ENCODE measurements at places on chromosomes 5 and 9. TPM values are rescaled to one million over a fixed set of nuclear protein-coding genes. Genes with fewer than 3 reads are reported as not detected.

DNA sequence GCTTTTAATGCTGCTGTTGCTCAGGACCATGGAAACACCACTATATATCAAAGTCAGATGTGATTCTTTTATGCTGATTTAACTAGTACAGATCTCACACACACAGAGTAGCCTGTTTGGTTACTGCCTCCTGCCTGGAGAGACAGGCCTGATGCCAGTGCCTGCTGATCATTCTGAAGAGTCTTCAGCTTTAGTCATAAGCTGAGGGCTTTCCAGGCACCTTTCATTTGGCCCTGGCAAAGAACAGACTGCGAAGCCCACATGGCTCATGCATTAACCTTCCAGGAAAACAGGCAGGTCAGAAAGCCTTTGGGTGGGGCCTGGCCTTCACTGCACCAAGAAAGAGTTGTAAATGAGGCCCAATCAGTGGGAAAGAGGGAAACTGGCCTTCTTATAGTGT, 144.7 kb downstream of the SAXO1 start:
- H3K27ac ChIP-seq = no peak overlapping the region
- H3K36me3 ChIP-seq = no peaks in the 10 kb centered on the region
- H3K27me3 ChIP-seq = no peaks in the 10 kb centered on the region
- H3K4me1 ChIP-seq = no peaks in the 10 kb centered on the region
- H3K4me3 ChIP-seq = no peak overlapping the region

- H3K4me3 ChIP-seq = no peak overlapping the region
- no peak overlapping the region for H3K27ac ChIP-seq
- no peak for DNase-seq
- no peaks in the 10 kb centered on the region for H3K36me3 ChIP-seq
- H3K4me1 ChIP-seq = no peaks in the 10 kb centered on the region
- no peaks in the 10 kb centered on the region for H3K27me3 ChIP-seq
These were observed 198.4 kb downstream of the NSG2 start for GRCh38 chr5:174243904-174244303.

RNF180 gene
- polyA plus RNA-seq = 5.6 TPM

PCDHA5 gene
- 0.46 TPM for polyA plus RNA-seq

DNA sequence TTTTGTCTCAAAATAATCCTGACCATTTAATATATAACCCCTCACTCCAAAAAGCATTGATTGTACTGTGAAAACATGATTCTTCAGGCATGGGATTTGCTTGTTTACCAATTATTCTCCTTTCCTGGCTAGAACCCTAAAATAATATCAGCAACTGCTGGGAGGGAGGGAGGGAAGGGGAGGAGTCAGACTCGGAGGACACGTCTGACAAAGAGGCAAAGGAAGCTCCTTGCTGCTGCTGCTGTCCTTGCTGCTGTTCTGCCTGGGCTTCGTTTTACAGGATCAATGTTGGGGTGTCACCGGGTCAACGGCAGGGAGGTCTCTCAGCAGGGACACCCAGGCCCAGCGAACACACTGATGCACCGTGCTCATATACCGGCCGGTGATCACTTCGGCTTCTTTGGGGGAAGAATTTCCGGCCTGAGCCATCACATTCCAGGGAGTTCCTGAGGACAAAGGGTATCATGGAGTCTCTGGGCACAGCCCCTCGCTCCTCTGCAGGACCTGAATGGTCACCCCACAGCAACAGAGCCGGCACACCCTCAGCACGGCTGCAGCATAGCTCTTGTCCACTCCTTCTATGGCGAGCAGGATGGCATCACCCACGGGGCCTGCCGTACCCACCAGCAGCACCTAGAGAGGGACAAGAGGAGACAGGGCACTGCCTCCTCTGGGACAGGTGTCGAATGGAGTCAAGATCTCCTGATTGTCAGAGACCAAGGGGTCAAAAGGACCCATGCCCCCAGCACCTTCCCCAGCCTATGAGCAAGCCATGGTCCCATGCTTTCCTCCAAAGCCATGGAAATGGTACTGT, 27.9 kb downstream of the MED10 start:
- no peak for DNase-seq
- H3K27ac ChIP-seq = no peak overlapping the region
- no peaks in the 10 kb centered on the region for H3K36me3 ChIP-seq
- no peaks in the 10 kb centered on the region for H3K27me3 ChIP-seq
- no peaks in the 10 kb centered on the region for H3K4me1 ChIP-seq
- H3K4me3 ChIP-seq = no peak overlapping the region

- no peak overlapping the region for H3K27ac ChIP-seq
- H3K4me3 ChIP-seq = no peak overlapping the region
These were observed 56.4 kb upstream of the MYO10 start for GRCh38 chr5:16992444-16992843.

GMCL2 gene
- polyA plus RNA-seq = 0.01 TPM

PALM2AKAP2 gene
- polyA plus RNA-seq = 4.3 TPM

DNA sequence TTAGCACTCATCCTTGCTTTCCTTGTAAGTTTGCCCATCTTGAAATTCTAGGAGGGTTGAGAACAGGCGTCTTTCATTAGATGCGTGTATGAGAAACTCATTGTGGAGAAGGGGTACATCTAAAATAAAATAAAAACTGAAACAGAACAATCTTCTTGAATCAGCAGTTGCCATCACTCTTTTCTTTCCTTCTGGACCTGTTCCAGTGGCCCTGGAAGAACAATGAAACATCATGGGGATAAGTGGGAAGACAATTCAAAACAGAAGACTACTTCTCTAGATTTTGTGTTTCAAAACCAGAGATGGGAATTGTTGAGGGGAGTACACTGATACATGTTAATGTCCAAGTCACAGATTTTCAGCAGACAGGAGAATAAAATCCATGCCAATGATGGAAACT, 59.9 kb downstream of the SLC1A3 start:
- H3K27ac ChIP-seq = no peak overlapping the region
- H3K4me3 ChIP-seq = no peak overlapping the region
- no peaks in the 10 kb centered on the region for H3K27me3 ChIP-seq
- DNase-seq = no peak

LSM11 gene
- polyA plus RNA-seq = 8.6 TPM

DNA sequence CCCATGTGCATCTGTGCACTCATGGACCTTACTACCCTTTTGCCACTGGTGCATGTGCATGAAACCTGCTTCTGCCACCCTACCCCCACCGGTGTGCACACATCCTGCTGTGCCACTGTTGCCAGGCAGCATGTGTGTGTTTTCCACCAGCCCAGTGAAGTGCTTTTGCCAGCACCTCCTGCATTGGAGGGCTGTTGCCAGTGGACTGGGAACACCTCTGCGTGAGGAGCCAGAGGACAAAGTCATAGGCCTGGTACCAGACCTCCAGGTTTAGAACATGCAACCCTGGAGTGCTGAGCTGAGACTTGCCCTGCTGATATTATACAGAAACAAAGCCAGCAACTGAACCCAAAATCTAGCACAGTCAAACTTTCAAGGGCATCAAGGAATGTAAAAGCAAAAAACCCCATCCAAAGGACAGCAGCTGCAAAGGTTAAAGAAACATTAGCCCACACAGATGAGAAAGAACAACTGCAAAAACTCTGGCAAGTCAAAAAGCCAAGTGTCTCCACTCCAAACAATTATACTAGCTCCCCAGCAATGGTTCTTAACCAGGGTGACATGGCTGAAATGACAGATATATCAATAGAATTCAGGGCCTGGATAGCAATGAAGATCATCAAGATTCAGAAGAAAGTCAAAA, 70.6 kb upstream of the PTPN3 start:
- H3K36me3 ChIP-seq = no peaks in the 10 kb centered on the region
- H3K27ac ChIP-seq = no peak overlapping the region
- DNase-seq = no peak
- no peaks in the 10 kb centered on the region for H3K4me1 ChIP-seq
- no peak overlapping the region for H3K4me3 ChIP-seq

DNA sequence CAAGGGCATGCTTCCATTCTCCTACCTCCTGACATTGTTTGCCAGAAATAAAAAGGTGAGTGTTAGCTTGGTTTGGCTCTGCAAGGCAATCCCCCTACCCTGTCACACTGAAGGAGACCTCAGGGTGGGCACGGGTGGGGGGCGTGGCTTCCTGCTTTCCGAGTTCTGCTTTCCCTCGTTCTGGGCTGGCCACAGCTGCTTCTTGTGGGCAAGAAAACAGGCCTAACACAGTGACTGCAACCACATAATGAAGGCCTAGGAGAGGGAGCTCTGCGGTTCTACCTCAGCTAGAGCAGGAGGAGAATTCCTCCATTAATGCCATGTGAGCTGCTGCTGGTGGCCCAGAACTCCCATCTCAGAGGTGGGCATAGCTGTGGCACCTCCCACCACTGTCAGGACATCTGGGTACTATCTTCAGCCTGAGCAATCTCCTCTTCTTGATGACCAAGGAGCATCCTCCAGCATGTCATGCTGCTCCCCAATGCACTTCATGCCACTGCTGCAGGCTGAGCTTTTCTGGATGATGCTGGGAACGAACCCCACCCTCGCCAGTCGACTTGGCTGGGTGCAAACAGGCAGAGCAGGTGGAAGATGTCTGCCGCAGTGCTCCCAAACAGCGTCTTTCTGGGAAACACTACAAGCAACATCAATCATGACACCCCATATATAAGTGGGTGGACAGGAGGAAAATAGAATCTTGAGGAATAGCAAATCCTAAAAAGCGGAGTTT, 139.5 kb upstream of the RAPGEF1 start:
- no peak for DNase-seq
- H3K36me3 ChIP-seq = peaks cover 5% of the 10 kb centered on the region
- H3K4me3 ChIP-seq = no peak overlapping the region

DNA sequence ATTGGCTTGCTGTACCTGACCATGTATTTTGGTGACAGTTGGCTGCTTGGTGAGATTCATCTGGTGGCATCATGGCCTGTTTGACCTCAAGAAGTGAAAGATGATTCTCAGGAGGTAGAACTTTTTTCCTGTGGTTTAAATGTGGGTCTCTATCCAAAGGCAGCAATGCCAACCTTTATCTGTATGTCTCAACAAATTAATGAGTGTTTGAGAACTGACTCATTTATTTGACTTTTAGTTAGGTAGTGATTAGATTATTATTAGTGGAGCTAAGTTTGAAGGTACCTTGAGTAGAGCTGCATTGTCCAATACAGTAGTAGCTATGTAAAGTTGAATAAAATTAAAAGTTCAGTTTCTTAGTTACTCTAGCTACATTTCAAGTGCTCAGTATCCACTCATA, 48.2 kb downstream of the TLE4 start:
- H3K27ac ChIP-seq = no peak overlapping the region
- no peak overlapping the region for H3K4me3 ChIP-seq
- H3K4me1 ChIP-seq = peaks cover 7% of the 10 kb centered on the region
- peaks cover 3% of the 10 kb centered on the region for H3K36me3 ChIP-seq
- no peak for DNase-seq

- H3K27ac ChIP-seq = peak overlapping the region; percentile 76
- H3K36me3 ChIP-seq = no peaks in the 10 kb centered on the region
- peaks cover 25% of the 10 kb centered on the region for H3K27me3 ChIP-seq
- H3K4me1 ChIP-seq = peaks cover 20% of the 10 kb centered on the region
- H3K4me3 ChIP-seq = peak overlapping the region; percentile 48
- no peak for DNase-seq
These were observed 52.2 kb upstream of the DAB2IP start for GRCh38 chr9:121598965-121599871.

DNA sequence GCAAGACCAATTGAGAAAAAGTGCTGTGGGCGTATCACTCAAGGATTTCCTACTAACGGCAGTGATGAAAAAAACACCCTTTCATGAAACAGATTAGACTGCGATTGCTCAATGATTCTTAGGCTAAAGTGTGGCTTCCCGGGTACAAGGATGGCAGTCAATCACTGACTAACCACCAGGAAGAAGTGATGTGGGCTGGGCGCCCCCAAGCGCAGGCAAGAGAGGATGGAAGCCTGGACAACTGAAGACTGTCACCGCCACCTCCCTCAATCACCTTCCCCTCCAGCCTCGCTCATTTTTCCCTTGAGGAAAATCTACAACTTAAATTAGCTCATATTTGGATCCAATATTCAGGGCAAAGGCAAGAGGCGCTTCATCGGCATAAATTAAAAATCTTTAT, 707.2 kb downstream of the MTRR start:
- no peaks in the 10 kb centered on the region for H3K36me3 ChIP-seq
- H3K4me1 ChIP-seq = no peaks in the 10 kb centered on the region
- H3K27me3 ChIP-seq = no peaks in the 10 kb centered on the region
- no peak overlapping the region for H3K27ac ChIP-seq

DNA sequence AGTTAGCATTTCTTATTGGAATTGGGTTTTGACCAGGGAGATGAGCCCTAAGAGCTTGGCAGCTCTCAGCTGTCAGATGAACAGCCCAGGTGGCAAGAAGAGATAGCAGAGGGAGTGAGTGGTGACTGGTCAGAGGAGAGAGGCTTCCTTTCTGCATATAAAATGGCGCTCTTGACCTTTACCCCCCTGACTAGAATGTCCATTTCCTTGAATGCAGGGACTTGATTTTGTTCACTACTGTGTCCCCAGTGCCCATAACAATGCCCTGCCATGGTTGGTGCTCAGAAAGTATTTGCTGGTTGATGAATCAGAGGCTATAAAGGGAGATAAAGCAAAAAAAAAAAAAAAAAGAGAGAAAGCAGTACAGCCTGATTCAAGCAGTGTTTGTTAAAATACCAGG, 7.2 kb downstream of the CHMP5 start:
- H3K27ac ChIP-seq = peak overlapping the region; percentile 58
- H3K36me3 ChIP-seq = peaks cover 65% of the 10 kb centered on the region
- DNase-seq = peak; percentile 43
- H3K4me3 ChIP-seq = no peak overlapping the region

RMRP gene
- not detected for polyA plus RNA-seq

- DNase-seq = no peak
- peaks cover 83% of the 10 kb centered on the region for H3K36me3 ChIP-seq
- no peak overlapping the region for H3K4me3 ChIP-seq
- H3K27me3 ChIP-seq = no peaks in the 10 kb centered on the region
- no peaks in the 10 kb centered on the region for H3K4me1 ChIP-seq
- no peak overlapping the region for H3K27ac ChIP-seq
These were observed 16.1 kb upstream of the MRNIP start for GRCh38 chr5:179874536-179875292.

DNA sequence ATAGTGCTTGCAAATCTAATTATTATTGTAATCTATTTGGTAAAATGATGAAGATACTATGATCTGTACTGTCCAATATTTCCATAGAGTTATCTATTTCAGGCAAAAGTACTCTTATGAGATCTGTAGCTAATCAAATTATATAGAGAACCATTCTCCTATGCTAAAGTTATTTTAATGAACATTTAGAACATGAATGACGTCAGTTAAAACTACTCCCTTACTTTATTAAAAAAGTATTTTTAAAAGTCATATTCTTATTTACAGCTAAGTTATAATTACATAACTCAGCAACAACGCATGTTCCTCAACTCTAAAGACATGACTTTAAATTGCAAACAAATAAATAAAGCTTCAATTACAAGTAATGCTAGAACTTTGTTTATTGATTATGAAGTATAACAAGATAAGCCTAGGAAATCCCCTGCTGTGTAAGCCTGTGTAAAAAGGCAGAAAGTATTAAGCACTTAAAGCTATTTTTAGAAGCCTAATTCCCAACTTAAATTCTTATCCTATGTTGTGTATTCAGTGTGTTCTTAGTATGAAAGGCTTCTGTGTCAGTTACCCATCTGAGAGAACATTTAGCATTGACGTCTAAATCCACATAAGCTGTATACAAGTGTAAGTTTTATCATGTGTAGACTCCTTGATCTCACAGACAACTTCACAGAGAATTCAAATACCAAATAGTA, 285.7 kb downstream of the HCN1 start:
- no peak overlapping the region for H3K27ac ChIP-seq
- peaks cover 10% of the 10 kb centered on the region for H3K4me1 ChIP-seq
- no peak overlapping the region for H3K4me3 ChIP-seq
- H3K27me3 ChIP-seq = no peaks in the 10 kb centered on the region

NMUR2 gene
- polyA plus RNA-seq = 0.75 TPM

GFI1B gene
- polyA plus RNA-seq = 6.2 TPM
